ENCODE measurements at places on chromosomes 3 and 15.

DNA sequence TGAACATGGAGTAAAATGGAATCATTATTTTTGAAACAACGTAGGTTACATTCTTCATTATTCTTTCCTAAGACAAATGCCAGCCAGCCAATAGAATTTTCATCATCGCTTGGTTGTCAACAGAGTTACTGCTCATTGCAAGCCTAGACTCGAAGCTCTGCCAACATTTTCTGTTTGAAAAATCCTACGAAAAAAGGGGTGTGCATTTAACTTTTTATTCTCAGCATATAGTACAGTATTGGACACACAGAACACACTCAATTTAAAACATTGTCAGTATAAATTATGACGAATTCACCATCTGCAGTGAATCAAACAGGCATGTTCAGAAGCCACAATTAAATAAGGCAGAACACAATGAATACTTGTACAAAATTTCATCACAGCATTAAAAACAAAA lies 232.1 kb downstream of the NR1D2 start:
- DNase-seq, result no peak

GRCh38 chr3:123447416-123447748 lies 1.5 kb downstream of the ADCY5 start:
- no peak for DNase-seq

GRCh38 chr3:98733812-98734281 lies 29.3 kb upstream of the ST3GAL6 start:
- no peak for DNase-seq

DNA sequence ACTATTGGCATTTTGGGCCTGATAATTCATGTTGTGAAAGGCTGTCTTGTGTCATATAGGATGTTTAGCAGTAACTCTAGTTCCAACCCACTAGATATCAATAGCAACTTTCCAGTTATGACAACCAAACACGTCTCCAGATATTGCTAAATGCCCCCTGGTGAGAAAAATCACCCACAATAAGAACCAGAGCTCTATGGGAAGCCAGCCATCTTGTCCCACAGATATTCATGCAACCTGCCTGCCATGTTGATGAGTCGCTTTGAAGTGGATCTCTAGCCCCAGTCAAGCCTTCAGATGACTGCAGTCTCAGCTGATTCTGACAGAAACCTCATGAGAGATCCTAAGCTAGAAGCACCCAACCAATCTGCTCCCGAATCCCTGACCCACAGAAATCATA lies 5.6 kb upstream of the TNIK start:
- no peak for DNase-seq

DNA sequence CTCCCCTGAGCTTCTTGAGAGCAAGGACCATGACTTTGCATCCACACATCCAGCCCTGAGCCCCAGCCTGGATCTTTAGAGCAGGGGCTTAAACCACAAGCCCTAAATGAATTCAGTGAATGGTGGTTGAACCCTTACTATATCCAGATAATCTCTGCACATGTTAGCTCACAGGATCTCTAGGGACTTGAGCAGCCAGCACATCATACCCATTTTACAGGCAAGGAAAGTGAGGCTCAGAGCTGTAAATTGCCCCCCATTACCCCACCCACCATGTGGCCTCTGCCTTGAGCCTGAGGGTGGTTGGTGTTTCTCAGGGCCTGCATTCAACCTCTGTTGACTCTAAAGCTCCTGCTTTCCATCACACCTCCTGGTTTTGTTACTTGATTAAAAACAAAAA lies 27.6 kb downstream of the EAF1 start:
- no peak for DNase-seq

GRCh38 chr15:94383041-94383440 lies 151.7 kb downstream of the MCTP2 start:
- DNase-seq, result no peak

GRCh38 chr3:183233966-183234365 lies 19.1 kb upstream of the B3GNT5 start:
- no peak for DNase-seq

- no peak for DNase-seq
These were observed 25.2 kb upstream of the MAGEF1 start for GRCh38 chr3:184737063-184737462.

GRCh38 chr3:35617370-35617769 lies 22.0 kb upstream of the ARPP21 start:
- no peak for DNase-seq

DNA sequence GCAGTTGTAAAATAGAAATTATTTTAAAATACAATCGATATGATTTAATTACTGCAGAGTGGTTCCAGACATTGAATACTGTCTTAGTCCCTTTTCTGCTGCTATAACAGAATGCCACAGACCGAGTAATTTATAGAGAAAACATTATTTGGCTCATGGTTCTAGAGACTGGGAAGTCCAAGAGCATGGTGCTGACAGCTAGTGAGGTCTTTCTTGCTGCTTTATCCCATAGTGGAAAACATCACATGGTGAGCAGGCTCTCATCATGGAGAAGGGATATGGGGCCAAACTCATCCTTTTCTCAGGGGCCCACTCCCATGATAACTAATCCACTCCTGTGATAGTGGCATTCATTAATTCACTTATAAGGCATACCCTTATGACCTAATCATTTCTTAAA lies 120.0 kb upstream of the TBL1XR1 start:
- DNase-seq, result no peak

DNA sequence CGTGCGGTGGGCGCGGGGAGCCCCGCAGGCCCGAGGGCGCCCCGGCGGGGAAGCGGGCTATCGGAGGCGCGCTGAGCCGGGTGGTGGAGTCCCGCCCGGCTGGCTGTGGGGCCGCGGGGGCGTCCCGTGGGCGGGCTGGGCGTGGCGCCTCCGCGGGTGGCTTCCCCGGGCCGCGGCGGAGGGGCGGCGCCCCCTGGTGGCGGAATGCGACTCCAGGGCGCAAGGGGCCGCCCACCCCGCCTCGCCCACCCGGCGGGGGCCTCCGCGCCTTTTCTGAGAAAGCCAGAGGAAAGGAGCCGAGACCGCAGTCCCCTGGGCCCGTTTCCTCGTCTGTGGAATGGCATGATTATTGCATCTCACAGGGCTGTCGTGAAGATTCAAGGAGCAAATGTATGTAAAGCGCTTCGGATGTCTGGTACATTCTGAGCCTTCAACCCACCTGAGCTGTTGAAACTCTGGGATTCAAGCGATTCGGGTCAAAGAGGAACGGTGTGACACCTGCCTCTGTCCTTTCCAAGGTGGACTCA lies 31.9 kb upstream of the RAB6B start:
- no peak for DNase-seq

- no peak for DNase-seq
These were observed 136.3 kb downstream of the LRRC28 start for GRCh38 chr15:99387421-99388168.

DNA sequence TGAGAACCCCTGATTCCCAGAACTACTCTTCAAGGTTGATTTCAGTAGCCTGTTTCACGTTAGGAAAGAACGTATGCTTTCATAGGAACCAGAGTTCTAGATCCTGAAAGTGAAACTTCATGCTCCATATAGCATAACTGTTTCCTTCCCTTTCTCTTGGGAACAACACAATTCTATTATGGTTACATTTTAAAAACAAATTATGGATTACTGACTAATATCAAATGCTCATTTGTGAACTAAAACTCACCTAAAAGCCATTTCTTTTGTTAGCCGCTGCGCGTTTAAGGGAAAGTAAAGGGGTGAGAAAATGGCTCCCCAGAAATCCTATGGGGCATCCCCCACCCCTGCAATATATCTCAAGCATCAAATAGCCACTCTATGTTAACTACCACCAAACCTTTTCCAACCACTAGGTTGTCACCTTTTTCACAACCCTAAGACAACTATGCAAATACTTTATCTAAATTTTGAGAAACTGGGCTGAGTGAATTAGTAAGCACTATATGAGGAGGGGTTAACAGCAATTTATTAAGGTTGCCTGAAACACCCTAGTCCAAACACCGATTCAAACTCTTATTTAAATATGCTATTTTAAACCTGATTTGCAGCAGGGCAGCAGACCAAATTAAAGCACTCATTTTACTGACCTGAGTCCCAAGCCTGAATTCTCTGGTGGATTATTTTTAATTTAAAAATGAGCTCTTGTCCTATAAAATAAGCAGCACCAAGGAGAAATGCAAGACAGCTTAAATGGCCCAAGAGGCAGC lies 2.4 kb downstream of the SIAH2 start:
- no peak for DNase-seq

- no peak for DNase-seq
These were observed 10.5 kb downstream of the ITIH4 start for GRCh38 chr3:52819936-52820335.

DNA sequence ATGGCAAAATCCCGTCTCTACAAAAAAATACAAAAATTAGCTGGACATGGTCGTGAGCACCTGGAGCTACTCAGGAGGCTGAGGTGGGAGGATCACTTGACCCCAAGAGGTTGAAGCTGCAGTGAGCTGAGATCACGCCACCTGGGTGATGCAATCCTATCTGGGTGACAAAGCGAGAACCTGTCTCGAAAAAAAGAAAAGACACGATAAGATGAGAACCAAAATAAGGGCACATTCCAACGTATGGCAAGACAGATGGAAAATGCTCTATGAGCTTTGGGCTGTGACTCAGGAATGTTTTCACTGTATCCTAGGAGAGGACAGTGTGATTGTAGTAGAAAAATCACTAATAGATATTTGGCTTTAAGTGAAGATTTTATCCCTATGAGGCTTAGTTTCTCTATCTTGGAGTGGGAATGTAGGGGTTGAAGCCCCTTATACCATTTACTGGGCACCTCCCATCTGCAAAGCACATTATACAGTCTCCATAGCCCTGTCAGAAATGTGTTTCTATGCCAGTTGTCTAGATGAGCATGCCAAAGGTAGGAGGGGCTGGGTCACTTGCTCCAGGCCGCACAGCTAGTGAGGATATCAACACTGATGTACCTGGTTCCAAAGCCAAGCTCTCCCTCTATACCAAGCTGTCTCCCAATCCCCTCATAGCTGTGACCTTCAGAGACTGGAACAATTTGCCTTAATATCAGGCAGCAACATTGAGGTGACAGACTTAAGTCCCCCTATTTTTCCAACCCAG lies 53.6 kb upstream of the NR2E3 start:
- DNase-seq, result no peak

- no peak for DNase-seq
These were observed 4.2 kb downstream of the PRTG start for GRCh38 chr15:55738715-55739114.

GRCh38 chr3:31701286-31701685 lies 168.6 kb downstream of the STT3B start:
- no peak for DNase-seq

DNA sequence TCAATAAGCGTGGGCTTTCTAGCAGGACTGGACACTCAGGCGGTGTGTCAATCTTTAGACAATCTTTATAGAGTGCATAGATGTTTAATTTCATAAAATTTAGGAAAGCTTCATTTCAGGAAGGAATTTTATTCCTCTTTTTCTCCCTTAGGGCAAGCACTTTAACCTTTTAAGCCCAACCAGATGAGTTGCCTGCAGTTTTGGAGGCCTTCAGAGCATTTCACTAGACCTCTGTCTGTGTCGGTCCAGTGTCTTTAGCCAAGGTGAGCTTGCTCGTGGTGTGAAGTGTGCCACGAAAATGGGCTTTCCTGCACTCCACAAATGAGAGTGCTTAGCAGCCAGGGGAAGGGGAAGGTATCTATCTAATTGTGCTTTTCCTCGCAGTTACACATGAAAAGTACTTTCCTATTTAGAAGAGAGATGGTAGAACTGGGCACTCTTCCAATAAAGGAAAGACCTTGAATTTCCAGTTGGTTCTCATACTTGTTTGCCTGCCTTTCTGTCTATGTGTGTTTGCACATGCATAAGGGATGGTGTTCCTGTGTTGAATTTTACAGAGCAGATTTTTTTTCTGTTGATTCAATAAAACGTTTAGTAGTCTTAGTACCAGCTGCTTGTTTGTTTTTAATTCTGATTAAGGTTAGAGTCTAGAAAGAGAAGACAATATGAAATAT lies 53.6 kb downstream of the FEZF2 start:
- no peak for DNase-seq

GRCh38 chr3:48244461-48244860 lies 3.6 kb downstream of the ZNF589 start:
- no peak for DNase-seq

DNA sequence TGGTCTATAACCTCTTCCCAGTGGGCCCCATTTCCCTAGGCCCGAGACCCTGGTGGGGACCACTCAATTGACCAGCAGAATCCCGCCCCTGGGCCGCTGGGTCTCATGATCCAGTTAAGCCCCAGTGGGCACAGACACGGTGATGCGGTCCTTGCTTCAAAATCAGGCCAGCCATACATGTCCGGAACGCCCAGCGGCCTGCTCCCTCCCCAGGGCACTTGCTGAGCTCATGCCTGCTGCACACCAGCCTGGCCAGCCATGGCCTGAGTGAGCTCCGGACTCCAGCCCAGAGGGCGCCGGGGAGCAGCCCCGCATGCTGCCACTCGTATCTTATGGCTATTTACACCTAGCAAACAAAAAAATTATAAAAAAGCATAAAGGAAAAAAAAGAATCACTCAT lies 34.4 kb upstream of the IQSEC1 start:
- DNase-seq, result no peak

DNA sequence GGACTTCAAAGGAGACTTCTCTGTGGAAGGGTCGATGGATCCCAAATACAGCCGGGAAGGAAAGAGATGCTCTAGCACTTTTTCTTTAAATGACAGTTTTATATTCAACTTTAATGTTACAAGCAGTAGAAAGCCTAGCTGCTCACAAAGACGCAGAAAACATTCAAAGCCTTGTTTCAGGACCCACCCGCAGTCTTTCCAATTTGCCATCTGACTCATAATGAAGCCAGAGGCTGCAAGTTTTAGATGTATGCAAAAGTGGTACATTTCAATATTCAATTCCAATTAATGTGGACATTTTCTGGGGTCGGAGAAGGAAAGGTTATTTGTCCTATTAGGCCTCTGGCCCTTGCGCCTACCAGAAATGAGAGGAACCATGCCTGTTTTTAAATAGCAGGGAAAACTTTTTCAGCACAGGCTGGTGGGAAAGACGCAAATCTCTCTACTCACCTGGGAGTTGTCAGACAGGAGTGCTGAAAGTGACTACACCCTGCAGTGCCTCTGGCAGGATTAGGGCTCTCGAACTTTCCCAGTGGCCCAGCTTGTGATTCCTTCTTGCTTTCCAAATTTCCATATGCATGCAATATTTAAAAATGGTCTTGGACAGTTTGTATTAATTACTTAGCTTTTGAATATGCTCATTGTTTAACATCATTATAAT lies 117.4 kb upstream of the MBNL1 start:
- DNase-seq, result no peak

DNA sequence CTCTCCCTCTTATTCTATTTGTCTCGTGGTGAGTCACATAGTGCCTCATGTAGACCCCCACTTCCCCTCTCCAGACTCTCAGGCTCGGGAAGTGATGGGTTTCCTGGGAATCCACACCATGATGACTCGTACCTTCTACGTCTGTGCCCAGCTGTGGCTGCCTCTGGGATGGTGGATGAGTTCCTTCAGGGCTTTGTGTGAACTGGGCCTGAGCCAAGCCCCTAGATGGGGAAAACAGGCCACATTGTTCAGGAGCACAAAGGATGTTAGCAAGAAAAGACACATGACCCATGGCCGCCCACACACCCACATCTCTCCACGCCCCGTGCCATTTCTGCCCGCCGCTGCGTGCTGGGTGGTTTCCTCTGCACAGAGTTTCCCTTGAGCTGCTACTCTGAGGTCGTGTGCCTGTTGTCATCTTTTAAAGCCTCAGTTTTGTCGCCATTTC lies 10.5 kb downstream of the ISG20 start:
- DNase-seq, result peak; percentile 62

GRCh38 chr3:117762621-117763037 lies 1053.0 kb downstream of the TUSC7 start:
- no peak for DNase-seq

GRCh38 chr15:31554261-31554660 lies 227.6 kb downstream of the KLF13 start:
- no peak for DNase-seq

GRCh38 chr3:14757153-14757700 lies 61.5 kb upstream of the FGD5 start:
- no peak for DNase-seq

GRCh38 chr3:31240874-31241273 lies 291.9 kb upstream of the STT3B start:
- DNase-seq, result no peak
